GM20000 (cell line): ENCODE measurements at places on chromosomes 1 and 21.
A peak's percentile ranks its signal among the peaks of the same experiment; 100 is the strongest.

GRCh38 chr1:165313903-165314302 is 42.6 kb downstream of the LMX1A start:
- DNase-seq = no peak

DNA sequence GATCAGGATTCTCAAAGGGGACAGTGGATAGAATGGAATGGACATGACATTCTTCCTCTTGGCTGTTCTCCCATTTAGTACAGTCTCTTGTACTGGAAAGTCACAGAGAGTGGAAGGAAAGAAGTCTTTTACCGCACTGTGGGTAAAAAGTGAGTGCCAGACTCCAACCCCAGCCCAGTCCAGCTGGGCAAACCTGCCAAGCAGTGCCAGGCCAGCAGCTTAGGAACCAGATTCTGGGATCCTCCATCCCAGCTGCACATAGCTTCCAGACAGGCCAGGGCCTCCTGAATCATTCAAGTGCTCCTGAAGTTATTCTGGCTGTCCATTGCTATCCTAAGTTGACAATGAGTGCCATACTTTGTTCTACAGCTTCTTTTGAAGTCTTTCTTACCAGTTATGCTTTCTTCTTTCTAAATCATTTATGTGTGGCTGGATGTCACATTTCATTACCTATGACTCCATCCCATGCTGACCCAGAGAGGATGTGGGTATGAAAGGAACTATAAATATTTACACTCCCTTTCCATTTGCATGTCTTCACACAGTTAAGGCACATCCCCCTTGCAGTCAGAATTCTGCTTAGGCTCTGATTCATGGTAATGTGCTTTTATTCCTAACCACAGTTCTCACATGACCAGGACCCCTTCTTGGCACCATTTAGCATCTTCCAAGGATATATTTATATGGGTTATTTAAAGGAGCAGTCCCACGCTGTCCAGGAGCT is 88.9 kb downstream of the AK5 start:
- no peak for DNase-seq

DNA sequence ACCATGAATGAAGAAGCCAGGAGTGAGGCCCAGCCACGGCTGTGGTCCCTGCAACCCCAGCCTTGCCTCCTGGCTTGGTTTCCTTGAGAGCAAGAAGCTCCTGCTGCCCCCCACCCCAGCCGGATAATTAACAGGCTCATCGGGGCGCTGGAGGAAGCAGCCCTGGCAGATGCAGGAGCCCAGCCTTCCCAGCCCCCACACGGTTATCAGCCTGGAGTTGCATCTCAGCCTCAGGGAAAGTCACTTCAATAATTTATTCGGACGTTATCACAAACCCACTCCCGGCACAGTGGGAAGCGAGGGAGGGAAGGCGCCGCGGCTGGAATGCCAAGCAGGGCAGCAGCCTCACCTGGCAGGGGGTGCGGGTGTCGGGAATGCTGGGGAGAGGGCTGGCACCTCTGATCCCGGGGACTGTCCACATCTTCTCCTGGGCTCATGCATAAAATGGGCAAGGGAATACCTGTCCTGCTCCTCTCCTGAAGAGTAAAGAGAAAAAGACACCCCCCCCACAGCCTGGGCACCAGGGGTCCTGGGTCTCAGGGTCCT is 43.3 kb upstream of the LRP8 start:
- DNase-seq = no peak

DNA sequence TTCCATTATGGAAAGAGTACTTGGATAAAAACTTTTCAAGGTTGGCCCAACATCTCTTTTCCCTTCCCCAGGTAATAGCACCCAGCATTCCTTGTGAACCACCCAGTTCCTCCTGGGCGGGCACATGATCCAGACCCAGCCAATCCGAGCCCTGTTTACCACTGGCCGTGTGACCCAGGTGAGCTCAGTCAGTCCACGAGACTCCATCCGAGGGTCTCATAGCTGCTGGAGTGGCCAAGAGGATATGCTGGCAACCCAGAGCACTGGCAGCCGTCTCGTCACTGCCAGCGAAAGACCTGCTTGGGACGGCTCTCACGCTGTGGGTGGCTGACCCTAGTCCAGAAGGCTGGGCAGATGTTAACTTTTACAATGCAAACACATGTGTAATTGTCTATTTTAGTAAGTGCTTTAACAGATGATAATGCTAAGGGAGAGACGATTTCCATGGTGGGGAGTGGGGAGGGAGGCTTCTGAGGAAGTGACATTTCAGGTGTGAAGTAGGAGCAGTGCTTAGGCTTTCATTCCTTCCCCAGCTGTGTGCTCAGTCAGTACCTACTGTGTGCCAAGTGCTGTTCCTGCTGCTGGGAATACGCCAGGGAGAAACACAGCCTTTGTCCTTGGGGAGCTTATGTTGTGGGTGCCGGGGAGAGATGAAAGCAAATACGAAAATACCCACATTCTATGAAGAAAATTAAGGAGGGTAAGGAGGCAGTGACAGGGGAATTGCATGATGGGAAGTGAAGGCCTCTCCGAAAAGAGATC is 24.5 kb downstream of the PARK7 start:
- DNase-seq = no peak

- DNase-seq = peak; percentile 70
These were observed 2.0 kb upstream of the RABGAP1L start for GRCh38 chr1:174157157-174157806.

DNA sequence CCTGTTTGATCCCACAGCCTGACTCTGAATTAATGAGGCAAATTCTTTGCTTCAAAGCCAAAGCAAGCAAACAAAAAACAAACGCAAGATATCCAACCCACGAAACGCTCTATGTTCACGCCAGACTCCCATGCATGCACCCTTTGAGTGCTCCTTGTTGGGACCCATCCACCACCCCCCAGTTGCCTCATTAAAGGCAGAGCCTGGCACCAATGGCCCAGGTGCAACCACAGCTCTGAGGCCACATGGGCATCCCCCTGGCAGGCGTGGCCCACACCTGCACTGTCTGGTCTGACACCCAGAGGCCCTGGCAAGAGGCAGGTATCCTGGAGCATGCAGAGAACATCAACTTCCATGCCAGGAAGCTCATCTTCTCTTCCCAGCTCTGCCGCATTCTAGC is 1.1 kb upstream of the PADI4 start:
- DNase-seq = no peak

- DNase-seq = no peak
These were observed 14.4 kb upstream of the PSMG1 start for GRCh38 chr21:39197448-39198233.

DNA sequence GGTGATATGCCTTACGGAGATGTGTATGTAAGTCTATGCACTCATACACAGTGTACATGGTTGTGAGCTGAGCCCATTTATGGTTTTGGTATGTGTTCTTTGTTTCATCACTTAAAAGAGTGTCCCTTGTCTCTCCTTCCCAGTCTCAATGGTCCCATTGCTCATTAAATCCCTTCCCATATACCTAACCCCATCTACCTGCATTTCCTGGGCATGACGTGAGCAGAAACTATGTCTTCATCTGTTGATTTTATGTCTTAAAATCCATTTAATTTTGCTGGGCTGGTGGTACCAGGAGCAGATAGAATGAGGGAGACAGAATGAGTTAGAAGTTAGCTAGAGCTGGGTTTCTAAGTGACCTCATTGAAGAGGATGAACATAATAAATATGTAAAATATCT is 44.8 kb downstream of the ADAMTS1 start:
- DNase-seq = no peak

DNA sequence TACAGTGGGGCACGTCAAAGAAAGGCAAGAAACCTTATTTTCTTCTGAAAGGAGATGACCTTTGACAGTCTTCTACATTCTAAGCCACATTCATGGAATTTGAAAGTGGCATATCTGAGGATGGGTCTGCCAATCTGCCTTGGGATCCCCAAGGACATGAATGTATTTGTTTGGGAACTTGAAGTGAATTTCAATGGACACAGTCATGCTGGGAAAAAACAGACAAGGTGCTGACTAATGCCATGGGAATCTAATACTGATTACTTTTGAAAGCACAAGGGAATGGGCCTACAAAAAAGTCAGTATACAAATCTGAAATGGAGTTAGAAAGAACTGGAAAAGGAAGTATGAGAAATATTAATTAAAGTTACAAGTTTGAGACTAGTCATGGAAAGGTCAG is 128.8 kb downstream of the KCNJ6 start:
- no peak for DNase-seq

GRCh38 chr1:31549809-31550620 is 26.3 kb upstream of the TINAGL1 start:
- peak; percentile 38 for DNase-seq

GRCh38 chr1:113999233-113999632 is 20.0 kb downstream of the OLFML3 start:
- DNase-seq = no peak

- no peak for DNase-seq
These were observed 35.0 kb downstream of the MORN1 start for GRCh38 chr1:2356401-2356800.

- peak; percentile 54 for DNase-seq
These were observed 142.5 kb downstream of the TNR start for GRCh38 chr1:175600721-175601440.

- DNase-seq = no peak
These were observed 144.0 kb downstream of the PGBD5 start for GRCh38 chr1:230282157-230282556.

GRCh38 chr1:228004331-228004855 is 2.4 kb upstream of the WNT3A start:
- DNase-seq = peak; percentile 77

DNA sequence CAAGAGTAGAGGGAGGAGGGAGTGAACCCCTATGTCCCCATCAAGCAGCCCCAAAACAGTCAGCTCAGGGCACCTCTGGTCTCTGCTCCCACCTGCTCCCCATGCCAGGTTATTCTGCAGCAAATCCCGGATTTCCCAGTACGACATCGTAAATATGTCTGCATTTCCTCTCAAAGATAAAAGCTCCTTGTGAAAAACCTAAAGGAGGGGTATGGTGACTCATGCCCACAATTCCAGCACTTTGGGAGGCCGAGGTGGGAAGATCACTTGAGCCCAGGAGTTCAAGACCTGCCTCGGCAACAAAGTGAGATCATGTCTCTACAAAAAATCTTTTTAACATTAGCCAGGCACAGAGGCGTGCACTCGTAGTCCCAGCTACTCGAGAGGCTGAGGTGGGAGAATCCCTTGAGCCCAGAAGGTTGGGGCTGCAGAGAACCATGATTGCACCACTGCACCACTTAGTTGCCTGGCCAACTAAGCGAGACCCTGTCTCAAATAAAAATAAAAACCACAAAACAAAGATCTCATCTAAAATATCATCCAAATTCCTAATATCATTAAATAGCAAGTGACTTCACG is 7.1 kb downstream of the ACOT7 start:
- DNase-seq = no peak

DNA sequence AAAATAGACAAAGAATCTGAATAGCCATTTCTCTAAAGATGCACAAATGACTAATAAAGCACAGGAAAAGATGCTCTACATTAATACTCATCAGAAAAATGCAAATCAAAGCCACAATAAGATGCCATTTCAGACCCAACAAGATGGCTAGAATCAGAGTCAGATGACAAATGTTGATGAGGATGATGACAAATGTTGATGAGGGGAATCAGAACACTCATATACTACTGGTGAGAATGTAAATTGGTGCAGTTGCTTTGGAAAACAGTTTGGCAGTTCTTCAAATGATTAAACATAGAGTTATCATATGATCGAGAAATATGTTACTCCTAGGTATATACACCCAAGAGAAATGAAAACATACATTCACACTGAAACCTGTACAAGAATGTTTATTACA is 33.9 kb downstream of the LRRC40 start:
- no peak for DNase-seq

- DNase-seq = no peak
These were observed 843 bp downstream of the DIP2A start for GRCh38 chr21:46459356-46460112.

- DNase-seq = no peak
These were observed 59.7 kb upstream of the COL6A1 start for GRCh38 chr21:45921917-45922316.

- no peak for DNase-seq
These were observed 8.8 kb upstream of the FNDC7 start for GRCh38 chr1:108703939-108704338.

- no peak for DNase-seq
These were observed 476.5 kb downstream of the BRINP3 start for GRCh38 chr1:190001187-190001586.

DNA sequence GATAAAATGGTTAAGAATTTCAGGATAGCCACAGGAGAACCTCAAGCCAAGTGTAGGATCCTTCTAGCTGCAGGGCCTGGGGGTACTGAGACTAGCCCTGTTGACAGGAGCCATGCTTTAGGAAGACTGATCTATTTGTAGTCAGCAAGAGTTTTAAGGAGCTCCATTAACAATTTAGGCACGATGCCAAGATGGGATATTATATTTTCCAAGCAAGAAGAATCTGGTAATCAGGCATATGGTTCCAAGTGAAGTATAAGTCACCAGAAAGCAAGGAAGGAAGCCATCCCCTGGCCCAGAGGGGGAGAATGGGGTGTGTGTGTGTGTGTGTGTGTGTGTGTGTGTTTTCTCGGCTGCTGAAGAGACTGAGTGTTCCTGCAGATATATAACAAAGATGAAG is 7.0 kb downstream of the IFNAR2 start:
- no peak for DNase-seq

DNA sequence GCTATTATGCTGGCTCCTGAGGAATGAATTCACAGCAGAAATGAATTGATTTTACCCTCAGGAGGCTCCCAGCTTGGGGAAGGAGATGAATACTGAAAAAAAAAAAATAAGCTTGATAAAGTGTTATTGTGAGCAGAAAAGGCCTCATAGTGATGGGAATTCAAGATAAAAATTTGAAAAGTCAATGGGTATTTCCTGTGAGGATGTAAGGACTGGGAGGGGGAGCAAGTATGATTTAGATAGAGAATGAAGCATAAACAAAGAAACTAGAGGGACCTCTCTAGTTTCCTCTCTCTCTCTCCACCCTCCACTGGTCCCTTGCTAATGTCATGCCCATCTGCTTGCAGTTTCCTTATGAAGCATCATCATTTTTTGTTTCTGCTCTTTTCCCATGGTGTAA is 439.0 kb upstream of the PLXNA2 start:
- DNase-seq = no peak

- no peak for DNase-seq
These were observed 109.8 kb downstream of the USP25 start for GRCh38 chr21:15839601-15840000.

GRCh38 chr1:184854496-184855140 is 100.0 kb upstream of the EDEM3 start:
- no peak for DNase-seq
